ENCODE measurements at places on chromosomes 3 and 15. TPM values are rescaled to one million over a fixed set of nuclear protein-coding genes. Genes with fewer than 3 reads are reported as not detected.

DNA sequence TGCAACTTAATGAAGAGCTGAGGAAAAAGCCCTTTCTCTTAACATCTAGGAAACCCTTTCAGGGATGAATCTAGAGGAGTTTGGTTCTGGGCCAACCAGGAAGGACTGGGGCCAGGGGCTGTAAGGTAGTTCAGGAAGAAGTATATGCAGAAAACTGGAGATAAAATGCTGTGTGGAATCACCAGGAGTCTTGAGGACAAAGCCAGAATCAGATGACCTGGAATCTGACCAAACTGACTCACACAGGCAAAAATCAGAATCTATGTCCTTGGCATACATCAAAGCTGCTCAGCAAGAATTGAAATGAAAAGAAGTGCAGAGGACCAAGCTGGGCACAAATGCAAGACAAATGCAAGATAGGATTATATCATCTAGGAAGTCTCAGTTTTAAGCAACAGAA, 59.4 kb upstream of the ATP2C1 start:
- DNase-seq, result no peak

- DNase-seq, result no peak
Observed at GRCh38 chr3:49035281-49035680, 6.1 kb upstream of the IMPDH2 start.

DNA sequence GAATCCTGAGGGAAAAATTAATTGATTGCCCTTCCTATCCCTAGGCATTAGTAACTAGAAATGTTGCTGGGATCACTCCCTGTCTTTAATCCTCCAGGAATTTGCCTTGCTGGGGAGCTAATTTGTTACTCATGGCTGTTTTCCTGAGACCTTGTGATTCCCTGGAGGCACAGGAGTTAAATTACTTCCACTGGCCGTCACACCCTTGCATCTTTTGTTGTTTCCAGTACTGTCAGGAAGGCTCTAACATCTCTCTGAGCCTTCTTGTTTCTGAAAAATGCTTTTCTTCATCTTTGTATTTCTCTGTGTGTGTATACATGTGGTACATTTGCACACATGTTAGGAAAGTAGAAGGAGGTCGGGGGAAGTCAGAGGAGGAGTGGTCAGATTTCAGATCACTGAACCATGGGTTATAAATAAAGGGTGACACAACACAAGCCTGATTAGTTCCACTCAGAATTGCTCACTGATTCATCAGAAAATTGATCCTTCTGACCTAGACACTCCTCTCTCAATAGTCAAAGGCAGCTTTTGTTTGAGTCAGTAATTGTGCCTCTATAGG, 23.5 kb upstream of the LRRFIP2 start:
- no peak for DNase-seq

DNA sequence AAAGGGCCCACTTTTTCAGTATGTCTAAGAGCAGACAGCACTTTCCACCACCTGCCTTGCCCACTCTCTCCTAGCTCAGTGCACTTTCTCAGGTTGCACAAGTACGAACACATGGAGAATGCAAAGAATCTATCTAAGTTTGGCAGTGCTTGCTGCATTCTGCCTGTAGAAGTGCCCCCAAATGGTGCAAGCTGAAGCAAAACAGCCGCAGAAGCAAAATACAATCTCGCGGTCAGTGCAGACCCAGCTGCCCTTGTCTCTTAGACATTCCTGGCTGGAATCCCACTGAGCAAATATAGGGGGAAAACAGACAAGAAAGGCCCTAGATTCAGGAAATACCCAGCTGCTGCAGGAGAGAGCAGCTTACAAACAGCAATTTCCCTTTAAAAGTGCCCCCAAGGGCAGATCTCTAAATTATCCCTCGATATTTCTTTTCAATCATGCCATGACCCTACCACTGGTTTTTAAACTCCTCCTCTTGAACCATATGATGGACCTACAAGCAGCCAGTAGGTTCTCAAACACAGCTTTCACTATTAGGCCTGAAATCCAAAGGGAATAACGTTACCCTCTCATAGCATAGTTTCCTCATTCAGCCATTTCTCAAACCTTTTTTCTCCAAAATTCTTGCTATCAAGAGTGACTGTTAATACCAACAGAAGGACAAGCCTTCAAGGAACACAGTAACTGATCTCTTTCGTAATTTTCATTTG, 67.0 kb downstream of the TNIK start:
- DNase-seq, result no peak

DNA sequence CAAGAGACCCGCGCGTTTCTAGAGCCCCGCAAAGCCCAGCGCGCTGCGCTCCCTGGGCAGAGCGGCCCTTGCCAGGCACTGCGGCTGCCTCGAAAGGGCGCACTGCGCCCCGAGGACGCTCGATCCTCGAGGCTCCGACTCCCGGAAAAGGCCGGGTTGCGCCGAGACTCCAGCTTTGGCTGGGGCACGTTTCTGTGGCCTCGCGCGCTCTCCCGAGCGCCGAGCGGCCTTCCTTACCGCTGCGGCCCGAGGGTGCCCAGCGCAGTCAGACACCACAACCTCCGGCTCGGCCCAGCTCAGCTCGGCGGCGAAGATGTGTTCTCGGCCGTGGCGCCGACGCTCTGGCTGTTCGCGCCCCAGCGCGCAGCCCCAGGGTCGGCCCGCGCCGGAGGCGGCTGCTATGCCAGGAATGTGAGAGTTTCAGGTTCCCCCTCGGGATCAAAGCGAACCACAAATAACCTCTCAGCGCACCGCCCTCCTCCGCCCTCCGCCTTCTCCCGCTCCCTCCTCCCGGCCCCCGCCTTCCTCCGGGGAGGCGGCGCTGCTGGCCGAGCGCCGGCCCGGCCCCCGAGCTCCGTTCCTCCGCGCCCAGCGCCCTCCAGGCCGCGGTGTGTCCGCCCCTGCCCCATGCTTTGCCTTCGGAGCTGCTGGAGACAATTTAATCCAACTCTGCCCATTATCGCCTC, at the start of gene AMOTL2:
AMOTL2 (minus strand) TSS at position 343 of the 686 bp plus-strand sequence. CDS start 3,014 bp downstream, outside the sequence.
- DNase-seq, result peak; percentile 44

DNA sequence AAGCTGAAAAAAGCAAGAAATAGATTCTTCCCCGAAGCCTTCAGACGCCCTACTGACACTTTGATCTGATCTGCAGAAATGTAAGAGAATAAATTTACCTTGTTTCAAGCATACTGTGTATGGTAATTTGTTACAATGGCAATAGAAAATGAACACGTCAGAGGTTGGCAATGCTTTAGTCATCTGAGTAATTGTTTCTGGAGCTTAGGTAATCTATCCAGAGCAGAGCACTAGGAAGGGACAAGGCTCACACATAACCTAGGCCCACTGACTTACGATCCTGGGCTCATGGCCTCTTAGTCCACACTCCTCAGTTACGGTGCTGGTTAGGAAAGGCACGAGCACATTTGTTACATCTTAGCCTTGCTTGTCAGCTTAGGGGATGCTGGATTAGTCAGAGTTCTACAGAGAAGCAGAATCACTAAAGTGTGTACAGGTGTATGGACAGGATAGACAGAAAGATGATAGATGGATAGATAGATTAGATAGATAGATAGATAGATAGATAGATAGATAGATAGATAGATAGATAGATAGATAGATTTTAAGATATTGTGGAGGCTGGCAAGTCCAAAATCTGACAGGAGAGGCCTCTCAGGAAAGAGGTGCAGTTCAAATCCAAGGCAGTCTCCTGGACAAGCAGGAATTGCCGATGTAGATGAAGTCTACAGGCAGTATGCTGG, 46.8 kb upstream of the TBC1D23 start:
- DNase-seq, result no peak

RPL29 gene
- 1,723 TPM for total RNA-seq

KIF9 gene
- 12.4 TPM for total RNA-seq
